ENCODE measurements at places on chromosomes 11 and 22.

DNA sequence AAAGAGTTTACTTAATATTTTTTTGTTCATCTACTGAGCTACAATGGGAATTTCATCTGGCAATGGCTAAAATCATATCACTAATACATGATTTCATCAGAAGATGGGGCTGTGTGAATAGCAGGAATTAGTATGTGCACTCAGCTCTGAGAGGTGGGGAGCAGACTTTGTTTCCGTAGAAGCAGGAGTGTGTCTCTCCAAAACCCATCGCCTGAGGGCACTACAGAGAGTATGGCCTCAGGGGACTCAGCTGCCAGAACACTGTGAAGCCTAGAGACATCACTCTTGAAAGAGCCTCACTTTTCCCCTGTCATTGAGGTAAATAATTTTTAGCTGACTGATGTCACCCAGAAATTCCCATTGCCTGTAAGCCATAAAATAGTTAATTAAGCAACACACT, 261.4 kb upstream of the ISX start:
- no peak for DNase-seq

DNA sequence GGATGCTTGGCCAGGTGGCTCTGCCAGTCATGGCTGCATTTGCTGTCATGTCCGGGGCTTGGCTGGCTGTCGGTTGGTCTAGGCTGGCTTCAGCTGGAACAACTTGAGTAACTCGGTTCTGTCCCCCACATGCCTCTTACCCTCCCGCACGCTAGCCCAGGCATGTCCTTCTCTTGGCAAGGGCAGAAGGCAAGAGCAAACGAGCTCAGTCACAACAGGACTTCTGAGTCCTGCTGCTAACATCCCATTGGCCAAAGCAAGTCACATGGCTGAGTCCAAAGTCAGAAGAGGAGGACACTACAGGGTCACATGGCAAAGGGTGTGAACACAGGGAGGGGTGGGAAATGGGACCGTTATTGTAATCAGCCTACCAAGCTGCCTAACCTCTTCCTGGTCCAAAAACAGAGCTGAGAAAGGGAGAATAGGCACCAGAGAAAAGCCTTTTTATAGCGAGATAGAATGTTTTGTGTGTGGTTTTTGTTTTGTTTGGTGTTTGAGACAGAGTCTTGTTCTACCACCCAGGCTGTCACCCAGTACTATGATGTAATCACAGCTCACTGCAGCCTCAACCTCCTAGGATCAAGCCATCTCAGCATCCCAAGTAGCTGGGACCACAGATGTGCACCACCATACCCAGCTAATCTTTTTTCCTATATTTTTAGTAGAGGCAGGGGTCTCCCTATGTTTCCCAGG, 81.9 kb downstream of the MN1 start:
- peak; percentile 45 for DNase-seq

DNA sequence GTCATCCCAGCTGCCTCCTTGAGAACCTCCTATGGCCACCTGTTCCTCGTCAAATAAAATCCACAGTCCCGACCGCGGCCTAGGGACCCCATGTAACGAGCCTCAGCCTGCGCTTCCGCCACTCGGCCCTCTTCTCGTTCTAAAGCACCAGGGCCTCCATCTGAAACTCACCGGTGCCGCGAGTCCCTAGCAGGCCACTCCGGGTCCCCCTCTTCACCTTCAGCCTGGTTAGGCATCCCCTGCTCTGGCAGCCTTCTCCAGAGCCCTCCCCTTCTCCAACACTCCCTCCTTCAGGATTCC, 2.4 kb upstream of the SSTR3 start:
- no peak for DNase-seq

GRCh38 chr11:134196756-134197155, 27.0 kb downstream of the NCAPD3 start:
- no peak for DNase-seq

GRCh38 chr11:134499990-134500389, 87.9 kb upstream of the B3GAT1 start:
- no peak for DNase-seq

GRCh38 chr11:83156144-83156995, 561 bp upstream of the PCF11 start:
- DNase-seq: peak; percentile 100

DNA sequence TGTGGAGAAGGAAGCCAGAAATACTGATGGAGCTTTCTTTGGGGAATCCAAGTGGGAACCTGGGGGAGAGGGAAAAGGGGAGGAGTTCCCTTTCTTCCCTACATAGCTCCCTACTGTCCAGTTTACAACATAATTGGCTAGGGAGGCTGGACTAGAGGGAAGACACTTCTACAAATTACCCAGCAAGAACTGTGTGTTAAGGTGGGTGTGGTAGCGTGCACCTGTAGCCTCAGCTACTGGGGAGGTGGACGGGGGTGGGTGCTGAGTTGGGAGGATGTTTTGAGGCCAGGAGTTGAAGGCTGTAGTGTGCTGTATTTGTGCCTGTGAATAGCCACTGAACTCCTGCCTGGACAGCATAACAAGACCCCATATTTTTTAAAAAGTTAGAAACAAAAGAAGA, 74.0 kb downstream of the NAV2 start:
- no peak for DNase-seq

- no peak for DNase-seq
Observed at GRCh38 chr11:68798221-68798813, 43.4 kb downstream of the CPT1A start.

GRCh38 chr22:50727678-50728522, 10.1 kb upstream of the ACR start:
- no peak for DNase-seq

DNA sequence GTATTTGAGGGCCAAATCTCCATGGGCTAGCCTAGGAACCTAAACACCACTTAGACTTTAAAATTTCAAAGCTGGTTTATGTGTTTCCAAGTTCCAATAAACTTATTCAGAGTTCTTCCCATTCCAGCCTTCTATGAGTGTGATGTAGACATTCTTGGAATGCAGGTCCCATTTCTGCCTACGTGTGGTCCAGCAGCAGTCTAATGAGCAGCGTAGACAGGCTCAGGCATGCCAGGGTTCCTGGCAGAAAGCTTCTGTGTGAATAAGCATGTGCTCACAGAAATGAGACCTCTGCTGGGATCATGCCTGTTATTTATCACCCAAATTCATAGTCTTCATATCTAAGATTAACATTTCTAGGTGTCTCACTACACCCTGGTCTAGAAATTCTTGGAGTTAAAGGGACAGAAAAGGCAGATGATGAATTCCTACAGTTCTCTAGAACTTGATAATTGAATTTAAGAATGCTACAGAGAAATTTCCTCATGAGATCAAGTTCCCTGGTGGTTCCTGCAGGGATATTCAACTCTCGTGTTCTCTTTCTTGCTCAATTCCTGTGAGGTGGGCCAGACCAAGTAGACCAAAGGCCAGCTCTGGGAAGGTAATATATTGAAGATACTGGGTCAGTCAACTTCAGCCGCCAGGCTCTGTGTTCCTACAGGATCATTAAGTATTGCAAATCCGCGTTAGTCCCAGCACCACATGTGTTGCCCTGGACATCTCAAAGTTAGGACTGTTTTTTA, 17.6 kb downstream of the RNF185 start:
- DNase-seq: no peak

DNA sequence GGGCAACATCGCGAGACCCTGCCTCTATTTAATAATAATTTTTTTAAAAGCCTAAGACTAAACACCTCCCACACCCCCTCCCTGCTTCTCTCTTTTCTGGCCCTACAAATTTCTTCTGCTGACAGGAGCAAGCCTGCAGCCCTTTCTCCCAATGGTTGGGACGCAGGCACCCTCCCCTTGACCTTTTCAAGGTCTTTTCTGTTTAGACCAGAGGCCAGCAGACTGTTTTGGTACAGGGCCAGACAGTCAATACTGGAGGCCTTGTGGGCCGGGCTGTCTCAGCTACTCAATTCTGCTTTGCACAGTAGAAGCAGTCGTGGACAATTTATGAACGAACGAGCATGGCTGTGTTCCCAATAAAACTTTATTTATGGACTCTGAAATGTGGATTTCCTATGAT, 92.3 kb downstream of the SCN3B start:
- DNase-seq: no peak

- no peak for DNase-seq
Observed at GRCh38 chr11:113168354-113169342, 145.7 kb upstream of the TTC12 start.

GRCh38 chr11:12278766-12279671, 98.4 kb upstream of the PARVA start:
- DNase-seq: no peak

- DNase-seq: no peak
Observed at GRCh38 chr11:14095882-14096281, 133.4 kb downstream of the SPON1 start.

DNA sequence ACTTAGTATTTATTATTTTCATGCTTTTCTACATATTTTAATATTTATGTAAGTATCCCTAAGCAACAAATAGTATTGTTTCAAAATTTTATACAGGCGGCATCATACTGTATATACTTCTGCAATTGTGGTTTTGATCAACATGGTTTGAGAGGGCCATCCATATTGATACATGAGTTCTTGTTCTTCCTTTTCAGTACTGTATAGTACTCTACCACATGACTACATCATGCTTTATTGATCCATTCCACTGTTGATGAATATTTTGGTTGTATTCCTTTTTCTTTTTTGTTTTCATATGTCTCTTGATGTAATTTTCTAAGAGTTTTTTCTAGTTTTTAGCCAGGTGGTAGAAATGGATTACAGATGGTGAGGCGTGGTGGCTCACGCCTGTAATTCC, 40.1 kb downstream of the SLC35F2 start:
- no peak for DNase-seq

- DNase-seq: no peak
Observed at GRCh38 chr22:30044369-30044768, 35.9 kb upstream of the HORMAD2 start.

- DNase-seq: no peak
Observed at GRCh38 chr22:37965940-37966664, 12.6 kb downstream of the POLR2F start.

GRCh38 chr11:1487851-1488574, 1.4 kb upstream of the MOB2 start:
- DNase-seq: no peak

DNA sequence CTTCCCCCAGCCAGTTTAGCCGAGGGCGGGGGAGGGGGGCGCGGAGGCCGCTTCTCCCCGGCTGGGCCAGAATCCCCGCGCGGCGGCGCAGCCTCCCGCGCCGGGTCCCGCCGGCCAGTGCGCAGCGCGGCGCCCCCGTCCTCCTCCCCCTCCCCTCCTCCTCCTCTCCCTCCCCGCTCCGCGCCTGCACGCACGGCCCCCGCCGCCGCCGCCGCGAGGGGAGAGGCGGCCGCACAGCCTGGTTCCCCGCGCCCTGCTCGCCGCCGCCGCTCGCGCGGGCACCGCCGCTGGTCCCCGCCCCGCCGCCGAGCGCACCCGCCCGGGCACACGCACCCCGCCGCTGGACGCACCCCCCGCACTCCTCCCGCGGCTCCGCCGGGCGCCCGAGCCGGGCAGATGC, at the start of gene FLRT1:
Gene FLRT1 (plus strand): TSS at position 356 of the 400 bp plus-strand sequence. CDS start 80,337 bp downstream, outside the sequence.
- peak; percentile 52 for DNase-seq

DNA sequence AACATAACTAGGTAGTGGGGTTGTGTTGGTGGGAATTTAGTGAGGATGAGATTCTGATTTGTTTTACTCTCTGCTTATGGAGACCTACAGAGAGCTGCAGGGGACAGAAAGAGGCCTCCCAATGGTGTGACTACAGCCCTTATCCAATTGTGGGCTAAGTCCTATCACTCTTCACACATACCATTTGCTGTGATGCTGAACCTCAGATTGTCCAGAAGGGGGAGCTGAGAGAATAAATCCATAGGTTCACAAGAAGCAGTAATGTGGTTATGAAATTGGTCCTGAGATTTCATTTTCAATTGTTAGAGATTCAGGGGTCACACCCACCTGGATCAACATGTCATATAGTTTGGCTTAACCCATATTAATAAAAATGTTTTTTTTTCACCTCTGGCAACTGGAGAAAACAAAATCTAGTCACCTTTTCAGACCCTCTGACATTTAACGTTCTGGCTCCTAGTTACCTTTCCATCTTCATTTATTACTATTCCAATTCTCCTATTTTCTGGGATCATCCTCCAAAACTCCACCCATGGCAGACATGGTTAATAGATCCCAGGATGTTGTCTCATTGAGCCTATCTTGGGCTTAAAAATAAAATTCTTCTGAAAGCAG, 53.3 kb upstream of the PTPN5 start:
- no peak for DNase-seq

DNA sequence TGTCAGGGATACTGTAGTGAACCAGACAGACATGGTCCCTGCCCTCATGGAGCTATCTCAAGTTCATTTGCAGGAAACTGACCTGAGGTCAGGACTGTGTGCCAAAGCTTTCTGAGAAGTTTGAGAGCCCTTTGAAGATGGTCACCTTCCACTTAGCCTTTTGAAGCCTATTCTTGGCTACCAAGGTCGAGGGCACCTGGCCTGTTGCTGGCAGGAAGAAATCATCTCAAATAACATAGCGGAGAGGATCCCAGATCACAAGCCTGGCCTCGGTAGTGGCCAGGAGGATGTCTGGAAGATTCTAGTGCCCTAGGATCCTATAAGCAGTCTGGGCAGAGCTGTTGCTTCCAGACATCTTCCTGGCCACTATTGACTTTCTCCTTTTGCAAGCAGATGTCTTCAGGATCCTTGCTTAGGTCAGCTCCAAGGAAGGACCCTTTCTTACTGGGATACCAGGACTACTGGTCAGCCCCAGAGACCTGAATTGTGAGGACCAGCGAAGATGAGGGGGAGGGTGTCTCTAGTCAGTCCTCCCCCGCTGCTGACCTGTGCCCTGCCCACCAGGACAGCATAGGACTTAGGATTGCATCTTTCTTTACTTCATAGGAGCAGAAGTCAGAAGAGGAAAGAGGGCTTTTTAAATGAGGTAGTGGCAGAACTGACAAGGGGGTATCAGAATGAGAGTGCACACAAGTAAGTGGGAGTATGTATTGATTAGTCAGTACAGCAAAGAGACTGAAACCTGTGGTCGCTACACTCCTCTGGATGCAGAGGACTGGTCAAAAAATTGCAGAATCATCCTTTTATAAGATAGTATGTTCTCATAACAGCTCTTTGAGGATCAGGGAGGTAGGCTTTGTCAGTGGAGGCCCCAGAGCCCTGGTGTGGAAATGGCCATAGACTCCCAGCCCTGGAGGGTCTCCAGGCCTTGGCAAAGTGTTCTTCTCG, 94.8 kb downstream of the TEAD1 start:
- DNase-seq: no peak

DNA sequence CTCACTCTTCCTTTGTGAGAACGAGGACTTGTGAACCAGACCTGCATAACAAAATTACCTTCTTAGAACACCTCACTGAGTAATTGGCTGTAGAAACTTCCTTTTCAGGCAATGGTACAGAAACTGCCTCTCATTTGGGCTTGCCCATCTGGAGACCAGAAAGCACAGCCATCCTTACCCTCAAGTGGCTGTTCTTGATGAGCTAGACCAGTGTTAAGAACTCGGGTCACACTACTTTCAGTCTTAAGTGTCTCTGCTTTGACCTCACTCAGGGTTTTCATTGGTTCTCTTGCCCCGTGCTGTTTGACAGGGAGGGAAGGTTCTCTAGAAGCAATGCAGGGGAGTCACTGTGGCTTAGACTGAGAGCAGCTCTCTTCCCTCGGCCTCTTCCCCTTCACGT, 29.3 kb downstream of the NAT10 start:
- DNase-seq: no peak
